Stimulated activated CD8-positive, alpha-beta memory T cell treated with anti-CD3 and anti-CD28 coated beads, Interleukin-15, amount 100 ng/mL, for 24 hours (primary cell): ENCODE measurements at places on chromosomes 6 and 20.

- no peak for DNase-seq
Measured at GRCh38 chr20:36591281-36591680, 14.3 kb upstream of the RAB5IF start.

DNA sequence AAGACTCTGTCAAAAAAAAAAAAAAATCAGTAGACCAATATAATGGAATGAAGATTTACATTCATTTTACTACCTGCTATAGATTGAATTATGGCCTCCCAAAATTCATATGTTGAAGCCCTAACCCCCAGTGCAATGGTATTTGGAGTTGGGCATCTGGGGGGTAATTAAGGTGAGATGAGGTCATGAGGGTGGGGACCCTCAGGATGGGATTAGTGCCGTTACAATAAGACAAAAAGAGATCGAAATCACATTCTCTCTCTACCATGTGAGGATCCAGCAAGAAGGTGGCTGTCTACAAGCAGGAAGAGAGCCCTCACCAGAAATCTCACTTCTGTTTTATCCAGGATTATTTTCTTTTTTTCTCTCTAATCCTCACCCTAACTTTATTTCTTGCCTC, 100.6 kb upstream of the LOC128125822 start:
- DNase-seq, result no peak

- no peak for DNase-seq
Measured at GRCh38 chr20:51129147-51129776, 106.4 kb upstream of the KCNG1 start.

DNA sequence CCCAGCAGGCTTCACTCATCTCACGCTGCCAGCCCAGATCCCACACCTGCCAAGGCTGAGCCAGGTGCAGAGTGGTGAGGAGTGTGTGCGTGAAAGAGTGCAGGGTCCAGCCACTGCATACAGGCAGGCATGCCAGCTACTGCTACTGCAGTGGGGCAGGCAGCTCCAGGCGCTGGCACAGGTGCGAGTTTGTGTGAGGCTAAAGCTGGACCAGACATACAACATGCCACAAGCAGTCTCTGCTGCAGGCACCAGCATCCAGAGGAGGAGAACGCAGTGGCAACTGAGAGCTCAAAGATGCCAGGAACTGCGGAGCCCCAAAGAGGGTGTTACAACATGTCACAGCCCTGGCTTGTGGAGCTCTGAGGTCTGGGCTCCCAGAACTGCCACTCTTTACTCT, 149.8 kb downstream of the EYS start:
- no peak for DNase-seq

DNA sequence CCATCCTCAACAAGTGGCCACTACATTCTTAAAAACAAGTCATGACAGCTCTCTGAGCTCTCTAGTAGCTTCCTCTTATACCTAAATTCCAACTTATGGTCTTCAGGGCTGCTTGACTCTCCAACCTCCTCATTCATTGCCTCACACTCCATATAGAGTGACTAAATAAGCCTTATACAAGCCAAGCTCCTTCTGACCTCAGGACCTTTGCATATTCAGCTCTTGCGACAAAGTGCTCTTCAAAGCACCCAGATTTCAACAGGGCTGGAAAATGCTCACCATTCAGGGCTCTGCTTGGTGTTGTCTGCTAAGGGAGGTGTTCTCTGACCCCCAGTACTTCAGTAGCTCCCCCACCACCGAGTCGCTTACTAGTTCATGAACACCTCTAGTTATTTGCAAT, 3.7 kb downstream of the TREML2 start:
- no peak for DNase-seq

DNA sequence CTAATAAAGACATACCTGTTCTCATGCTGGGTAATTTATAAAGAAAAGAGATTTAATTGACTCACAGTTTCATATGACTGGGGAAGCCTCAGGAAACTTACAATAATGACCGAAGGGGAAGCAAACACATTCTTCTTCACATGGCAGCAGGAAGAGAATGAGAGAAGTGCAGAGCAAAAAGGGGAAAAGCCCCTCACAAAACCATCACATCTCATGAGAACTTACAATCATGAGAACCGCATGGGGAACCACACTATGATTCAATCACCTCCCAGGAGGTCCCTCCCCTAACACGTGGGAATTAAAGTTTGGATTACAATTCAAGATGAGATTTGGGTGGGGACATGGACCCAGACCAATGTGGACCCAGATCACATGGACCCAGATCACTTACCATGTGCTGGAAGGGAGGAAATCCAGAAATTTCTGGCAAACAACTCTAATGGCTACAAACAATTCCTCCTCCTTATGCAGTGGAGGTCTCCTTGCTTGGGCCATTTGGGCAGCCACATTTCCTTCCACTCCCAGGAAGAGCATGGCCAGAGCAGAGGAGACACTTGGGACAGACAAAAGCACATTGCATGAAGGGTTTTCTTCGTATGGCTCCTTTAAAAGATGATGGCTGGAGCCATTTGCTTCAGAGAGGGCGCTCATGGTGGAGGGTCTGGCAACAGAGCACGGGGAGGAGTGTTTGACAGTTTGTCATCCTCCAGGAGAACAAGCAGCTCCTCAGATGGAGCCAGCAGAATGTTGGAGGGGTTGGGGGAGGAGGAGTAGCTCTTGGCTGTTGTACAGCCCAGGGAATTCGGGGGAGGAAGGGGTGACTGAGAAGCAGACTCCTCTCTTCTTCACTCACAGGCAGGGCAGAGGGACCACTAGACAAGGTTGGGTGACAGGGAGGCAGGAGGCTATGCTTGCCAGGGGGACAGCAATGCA, 30.4 kb downstream of the SERPINB9 start:
- no peak for DNase-seq

DNA sequence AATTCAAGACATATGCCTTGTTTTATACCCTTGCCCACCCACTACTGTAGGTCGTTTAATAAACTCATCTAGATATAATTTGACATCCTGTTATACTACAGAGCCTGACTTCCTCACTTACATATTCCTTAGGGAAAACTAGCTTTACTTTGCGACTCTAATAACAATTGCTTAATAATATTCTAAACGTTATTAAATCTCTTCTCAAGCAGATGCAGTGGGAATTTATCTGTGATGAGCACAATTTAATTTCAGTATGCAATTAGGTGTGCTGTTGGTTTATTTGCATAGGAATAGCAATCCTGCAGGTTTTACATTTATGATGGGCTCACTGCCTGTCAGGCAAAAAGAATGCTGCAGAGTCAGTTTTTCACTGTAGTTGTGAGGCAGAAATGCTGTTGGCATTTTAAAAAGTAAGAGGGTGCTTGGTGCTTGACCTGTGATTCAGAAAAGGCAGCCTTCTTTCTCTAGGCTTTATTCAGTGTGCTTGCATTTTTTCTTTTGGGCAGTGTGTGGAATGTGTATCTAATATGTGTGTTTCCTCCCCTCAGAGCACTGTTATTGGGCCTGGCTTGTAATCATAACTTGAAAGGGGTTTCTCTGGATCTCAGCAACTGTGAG, 152.3 kb upstream of the SCGN start:
- no peak for DNase-seq

DNA sequence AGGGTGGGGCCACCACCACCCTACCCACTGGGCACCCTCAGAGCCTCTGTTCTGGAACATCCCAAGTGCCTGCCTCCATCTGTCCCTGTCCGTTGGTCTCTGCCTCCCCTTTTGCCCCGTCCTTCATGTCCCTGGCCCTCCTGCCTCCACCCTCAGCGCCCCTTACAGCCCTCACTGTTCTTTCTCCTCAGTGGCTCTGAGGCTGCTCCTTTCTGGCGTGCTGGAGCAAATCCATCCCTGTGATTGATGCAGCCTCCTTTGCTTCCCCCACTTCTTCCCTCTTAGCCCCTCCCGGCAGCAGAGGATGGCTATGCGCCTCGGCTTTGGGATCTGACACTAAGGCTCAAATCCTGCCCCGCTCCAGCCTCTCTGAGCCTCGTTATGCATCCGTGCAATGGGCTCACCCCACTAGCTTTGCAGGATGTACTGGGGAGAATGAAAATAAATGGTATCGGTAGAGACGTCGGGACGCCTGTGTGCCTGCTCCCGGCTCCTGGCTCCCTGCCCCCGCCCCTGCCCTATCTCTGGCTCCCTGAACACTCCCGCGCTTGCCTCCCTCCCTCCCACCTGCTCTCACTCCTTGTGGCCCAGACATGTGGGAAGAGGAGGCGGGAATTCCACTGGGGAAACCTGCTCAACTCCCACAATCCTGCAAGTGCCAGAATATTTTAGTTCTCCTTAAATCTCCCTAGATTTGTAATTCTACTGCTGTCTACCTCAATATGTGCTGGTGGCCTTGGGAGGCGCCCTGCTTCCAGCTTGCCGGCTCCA, 13.1 kb downstream of the VSTM2L start:
- no peak for DNase-seq

DNA sequence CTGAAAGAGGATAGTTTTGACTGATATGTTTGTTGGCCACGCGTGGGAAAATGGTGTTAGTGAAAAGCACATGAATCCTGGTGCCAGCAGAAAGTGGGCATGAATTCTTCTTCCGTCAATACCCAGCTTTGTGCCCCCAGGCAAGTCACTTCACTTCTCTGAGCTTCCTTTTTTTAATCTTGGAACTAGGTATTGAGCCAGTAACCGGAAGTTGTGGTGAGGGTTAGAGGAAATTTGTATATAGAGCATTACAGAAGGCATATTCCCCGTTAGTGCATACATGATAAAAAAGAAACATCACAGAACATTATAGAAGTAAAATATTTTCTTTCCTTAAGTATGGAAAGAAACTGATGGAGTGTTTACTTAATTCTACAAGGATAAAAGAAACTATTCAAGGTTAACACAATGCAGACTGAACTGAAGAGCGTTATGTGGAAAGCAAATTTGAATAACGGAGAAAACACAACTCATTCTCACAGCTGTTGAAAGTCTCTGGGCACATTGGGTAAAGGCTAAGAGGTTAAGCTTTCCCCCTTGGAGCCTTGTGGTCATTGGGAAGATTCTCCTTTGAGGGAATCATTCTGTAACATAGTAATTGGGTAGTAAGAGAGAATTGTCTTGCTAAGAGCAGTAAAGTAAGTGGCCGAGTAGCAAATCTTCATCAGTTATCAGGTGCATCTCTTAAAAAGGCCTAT, 223.1 kb downstream of the BCAS1 start:
- no peak for DNase-seq

- no peak for DNase-seq
Measured at GRCh38 chr6:138052783-138053182, 54.4 kb downstream of the PERP start.

GRCh38 chr6:47473791-47474346, 3.7 kb upstream of the CD2AP start:
- no peak for DNase-seq

DNA sequence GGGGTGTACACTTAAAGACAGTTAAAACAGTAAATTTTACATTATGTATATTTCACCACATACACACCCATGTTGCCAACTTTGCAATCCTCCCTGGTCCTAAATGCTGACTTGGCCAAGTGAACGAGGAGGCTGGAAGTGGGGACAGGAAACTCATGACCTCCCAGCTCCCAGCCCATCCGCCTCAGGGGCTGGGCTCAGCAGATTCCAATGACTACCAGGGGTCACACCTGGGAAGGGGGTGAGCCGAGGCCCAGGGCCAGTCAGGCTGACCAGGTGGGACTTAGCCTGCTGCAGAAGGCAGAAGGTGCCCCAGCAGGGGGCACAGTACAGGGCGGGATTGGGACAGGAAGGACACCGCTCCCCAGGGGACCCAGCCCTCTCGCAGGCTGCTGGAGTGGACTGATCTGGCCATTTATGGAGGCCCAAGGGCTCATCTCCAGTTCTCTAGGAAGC, 2.4 kb downstream of the SIGLEC1 start:
- DNase-seq, result no peak

- DNase-seq, result no peak
Measured at GRCh38 chr6:81215092-81215432, 537.4 kb downstream of the TENT5A start.

DNA sequence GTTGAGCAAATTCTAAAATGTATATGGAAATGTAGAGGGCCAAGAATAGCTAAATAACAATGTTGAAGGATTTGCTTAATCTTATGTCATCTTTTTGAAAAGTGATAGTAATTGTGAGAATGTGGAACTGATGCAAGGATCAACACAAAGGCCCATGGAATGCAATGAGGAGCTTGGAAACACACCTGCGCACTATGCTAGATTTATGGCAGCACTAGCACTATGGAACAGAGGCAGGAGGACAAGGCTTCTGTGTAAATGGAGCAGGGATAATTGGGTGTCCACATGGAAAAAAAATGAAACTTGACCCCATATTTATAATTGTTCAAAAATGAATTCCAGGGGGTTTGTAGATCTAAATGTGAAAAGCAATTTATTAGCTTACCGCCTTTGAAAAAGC, 298.3 kb downstream of the FARS2 start:
- DNase-seq, result no peak

DNA sequence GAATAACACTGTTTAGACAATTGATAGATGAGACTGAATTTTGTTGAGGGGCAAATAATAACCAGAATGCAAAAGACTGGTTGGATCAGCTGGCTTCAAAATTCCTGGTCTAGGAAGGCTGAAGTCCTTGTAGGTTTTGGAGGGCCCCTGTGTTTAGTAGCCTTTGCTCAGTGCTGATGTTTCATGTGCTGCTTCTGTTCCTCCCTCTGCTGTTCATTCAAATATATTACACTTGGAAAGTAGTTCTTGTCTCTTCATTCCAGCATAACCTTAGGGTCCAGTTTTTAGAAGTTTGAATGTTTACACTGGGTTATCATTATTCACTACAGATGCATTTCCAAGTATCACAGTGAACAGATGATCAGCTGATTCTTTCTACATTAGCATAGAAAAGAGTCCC, 72.5 kb downstream of the FLRT3 start:
- no peak for DNase-seq

DNA sequence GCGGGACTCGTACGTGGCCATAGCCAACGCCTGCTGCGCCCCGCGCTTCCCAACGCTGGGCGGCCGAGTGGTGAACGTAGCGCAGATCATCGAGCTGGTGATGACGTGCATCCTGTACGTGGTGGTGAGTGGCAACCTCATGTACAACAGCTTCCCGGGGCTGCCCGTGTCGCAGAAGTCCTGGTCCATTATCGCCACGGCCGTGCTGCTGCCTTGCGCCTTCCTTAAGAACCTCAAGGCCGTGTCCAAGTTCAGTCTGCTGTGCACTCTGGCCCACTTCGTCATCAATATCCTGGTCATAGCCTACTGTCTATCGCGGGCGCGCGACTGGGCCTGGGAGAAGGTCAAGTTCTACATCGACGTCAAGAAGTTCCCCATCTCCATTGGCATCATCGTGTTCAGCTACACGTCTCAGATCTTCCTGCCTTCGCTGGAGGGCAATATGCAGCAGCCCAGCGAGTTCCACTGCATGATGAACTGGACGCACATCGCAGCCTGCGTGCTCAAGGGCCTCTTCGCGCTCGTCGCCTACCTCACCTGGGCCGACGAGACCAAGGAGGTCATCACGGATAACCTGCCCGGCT, 3.4 kb downstream of the SLC32A1 start:
- DNase-seq, result no peak

- DNase-seq, result no peak
Measured at GRCh38 chr20:50138120-50138478, 15.4 kb downstream of the PEDS1 start.

- no peak for DNase-seq
Measured at GRCh38 chr20:23205611-23206041, 119.5 kb upstream of the CD93 start.

GRCh38 chr20:60446267-60447111, 488.3 kb downstream of the CDH26 start:
- no peak for DNase-seq

GRCh38 chr20:24049081-24049480, 60.5 kb upstream of the GGTLC1 start:
- no peak for DNase-seq
